ENCODE measurements at places on chromosomes 1 and 21. TPM values are rescaled to one million over a fixed set of nuclear protein-coding genes. Genes with fewer than 3 reads are reported as not detected.

KCNA10 gene
- total RNA-seq, result not detected

DNA sequence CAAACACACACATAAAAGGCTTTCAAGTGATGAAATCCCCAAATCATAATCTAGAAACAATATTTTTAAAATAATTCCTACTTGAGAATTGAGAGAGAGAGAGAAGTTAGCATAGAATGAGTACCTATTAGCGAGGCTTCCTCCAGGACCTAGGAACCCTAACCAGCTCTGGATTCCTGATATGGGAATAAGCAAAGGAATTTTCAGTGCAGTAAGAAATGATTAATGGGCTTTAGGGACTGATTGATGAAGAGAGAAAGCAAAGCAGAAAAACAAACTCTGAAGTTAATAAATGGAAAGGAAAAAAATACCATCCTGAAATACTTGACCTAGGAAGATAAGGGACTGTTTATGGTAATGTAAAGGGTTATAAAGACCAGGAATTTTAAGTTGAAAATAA is 60.6 kb downstream of the WARS2 start:
- no peak for DNase-seq

CFHR2 gene
- not detected for total RNA-seq

AQP10 gene
- not detected for total RNA-seq

DNA sequence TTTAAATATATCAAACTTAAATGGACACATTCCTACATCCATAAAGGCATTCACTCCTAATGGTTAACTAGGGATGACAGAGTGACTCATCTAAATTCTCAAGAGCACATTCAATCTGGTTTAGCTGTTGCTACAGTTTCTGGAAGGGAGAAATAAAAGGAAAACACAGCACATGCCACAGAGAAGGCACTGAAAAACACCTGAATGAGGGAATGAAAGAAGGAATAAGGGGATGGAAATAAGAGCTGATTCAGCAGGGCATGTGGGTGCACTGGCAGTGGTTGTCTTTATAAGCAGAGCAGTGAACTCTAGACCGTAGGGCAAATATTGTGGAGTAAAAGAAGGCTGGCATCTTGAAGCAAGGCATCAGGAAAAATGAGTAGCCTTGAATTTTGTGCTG is 79.3 kb downstream of the LHX4 start:
- no peak for DNase-seq

GRCh38 chr1:161311595-161312181 is 1.9 kb upstream of the MPZ start:
- DNase-seq, result no peak

GRCh38 chr1:78286686-78287085 is 204.1 kb upstream of the PTGFR start:
- DNase-seq, result no peak

PGLYRP4 gene
- not detected for total RNA-seq

ZBTB8OS gene
- 41.1 TPM for total RNA-seq

DNA sequence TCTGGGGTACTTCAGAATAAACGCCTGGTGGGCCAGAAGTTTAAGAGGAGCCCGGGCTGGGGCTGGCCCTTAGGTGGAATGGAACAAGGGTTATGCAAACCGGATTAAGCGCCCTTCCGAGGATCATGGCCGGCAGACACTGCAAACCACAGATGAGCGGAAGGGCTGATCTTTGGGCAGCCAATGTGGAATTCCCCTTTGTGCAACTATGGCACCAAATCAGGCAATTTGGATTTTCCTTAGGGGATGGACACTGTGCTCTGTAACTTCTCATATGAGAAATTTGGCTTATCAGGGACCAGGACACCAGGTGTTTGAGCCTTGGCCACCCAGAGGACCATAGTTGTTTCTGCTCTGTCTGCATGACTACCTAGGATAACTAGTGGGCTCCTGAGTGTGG is 5.7 kb upstream of the IL10 start:
- DNase-seq, result no peak

GRCh38 chr1:54342742-54343687 is 63.2 kb downstream of the SSBP3 start:
- DNase-seq, result no peak

GRCh38 chr1:44336668-44337067 is 18.4 kb downstream of the ERI3 start:
- no peak for DNase-seq

NEXN gene
- total RNA-seq, result 47.6 TPM

- no peak for DNase-seq
Measured at GRCh38 chr1:229230140-229230892, 40.6 kb upstream of the RAB4A start.

CADM3 gene
- total RNA-seq, result 0.22 TPM
